ENCODE measurements at places on chromosomes 6 and 20.

- DNase-seq = no peak
Measured at GRCh38 chr20:37781626-37782025, 87.8 kb downstream of the CTNNBL1 start.

- DNase-seq = no peak
Measured at GRCh38 chr6:71766796-71767195, 119.6 kb upstream of the RIMS1 start.

GRCh38 chr20:41276317-41276751 lies 41.2 kb downstream of the ZHX3 start:
- no peak for DNase-seq

- DNase-seq = peak; percentile 90
Measured at GRCh38 chr6:34425498-34426410, at the start of gene RPS10. TSS of gene RPS10 (minus strand) at chr6:34426069. CDS start at chr6:34425221, 848 bp downstream.

GRCh38 chr6:56339524-56339923 lies 92.1 kb upstream of the COL21A1 start:
- DNase-seq = no peak

- DNase-seq = no peak
Measured at GRCh38 chr6:157034436-157035230, 257.5 kb downstream of the ARID1B start.

- DNase-seq = no peak
Measured at GRCh38 chr20:4978050-4978918, 23.0 kb downstream of the SLC23A2 start.

- DNase-seq = peak; percentile 79
Measured at GRCh38 chr20:31751126-31751525, 12.0 kb downstream of the TPX2 start.

DNA sequence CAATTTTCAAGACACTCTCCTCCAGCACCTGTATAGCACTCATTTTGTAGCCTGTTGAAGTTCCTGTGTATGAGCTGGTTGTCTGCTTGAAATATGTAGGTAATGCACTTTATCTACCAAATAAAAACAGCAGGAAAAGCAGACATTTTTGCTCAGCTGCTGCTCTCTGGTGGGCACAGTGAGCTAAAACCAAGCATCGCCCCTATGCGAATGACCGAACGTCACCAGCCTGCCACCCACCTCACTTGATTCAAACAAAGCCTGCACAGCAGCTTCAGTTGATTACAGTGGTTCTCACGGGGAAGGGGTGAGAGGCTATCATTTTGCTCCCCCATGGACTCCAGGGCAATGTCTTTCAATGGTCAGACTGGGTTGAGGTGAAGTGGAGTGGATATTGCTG lies 185.7 kb downstream of the SASH1 start:
- DNase-seq = no peak

DNA sequence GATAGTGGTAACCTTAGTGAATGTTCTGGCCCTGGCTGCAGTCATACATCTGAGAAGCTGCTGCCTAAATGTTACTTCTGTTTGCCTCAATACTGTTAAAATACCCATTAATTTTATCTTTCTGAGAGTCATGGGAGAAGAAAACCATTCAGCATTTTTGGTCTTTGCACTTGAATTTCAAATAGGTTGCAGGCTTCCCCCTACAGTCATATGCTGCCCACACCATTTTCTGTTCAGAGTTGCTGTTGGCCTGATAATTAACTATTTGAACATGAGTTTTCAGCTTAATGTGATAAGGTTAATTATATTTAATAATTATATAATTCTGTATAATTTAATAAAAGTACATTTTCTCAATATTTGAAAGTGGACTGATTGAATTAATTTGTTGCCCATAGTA lies 325.5 kb upstream of the KCNQ5 start:
- no peak for DNase-seq

DNA sequence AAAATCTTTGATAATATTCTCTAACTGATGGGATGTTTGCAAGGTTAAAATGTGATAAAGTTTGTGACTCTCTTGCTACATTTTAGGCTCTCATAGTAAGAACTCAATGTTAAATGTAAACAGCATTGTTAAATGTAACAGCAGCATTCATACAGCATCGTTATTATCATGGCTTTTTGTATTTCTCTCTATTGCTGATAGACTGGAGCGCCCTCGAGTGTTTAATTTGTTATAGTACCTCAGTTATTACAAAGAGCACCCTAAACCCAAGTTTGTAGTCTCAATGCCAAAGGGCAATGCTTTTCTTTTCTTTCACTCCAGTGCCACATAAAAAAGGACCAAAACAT lies 14.9 kb upstream of the TTPAL start:
- no peak for DNase-seq

DNA sequence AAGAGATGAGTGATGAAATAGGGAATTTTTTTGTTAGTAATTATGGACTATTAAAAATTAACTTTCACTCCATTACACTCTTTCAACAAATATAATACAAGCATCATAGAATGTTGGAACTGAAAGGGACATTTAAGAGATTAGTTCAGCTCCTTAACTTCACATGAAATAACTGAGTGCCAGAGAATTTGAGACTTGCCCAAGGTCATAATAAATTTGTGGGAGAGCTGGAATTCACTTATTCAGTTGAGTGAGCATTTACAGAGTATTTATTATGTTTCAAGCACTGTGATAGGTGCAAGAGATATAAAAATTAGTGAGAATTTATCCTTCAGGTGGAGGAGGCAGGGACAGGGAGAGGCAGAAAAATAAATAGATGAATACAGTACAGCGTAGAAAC lies 154.6 kb downstream of the KCNQ5 start:
- DNase-seq = no peak

- DNase-seq = no peak
Measured at GRCh38 chr6:168995526-168996355, 257.9 kb downstream of the THBS2 start.

DNA sequence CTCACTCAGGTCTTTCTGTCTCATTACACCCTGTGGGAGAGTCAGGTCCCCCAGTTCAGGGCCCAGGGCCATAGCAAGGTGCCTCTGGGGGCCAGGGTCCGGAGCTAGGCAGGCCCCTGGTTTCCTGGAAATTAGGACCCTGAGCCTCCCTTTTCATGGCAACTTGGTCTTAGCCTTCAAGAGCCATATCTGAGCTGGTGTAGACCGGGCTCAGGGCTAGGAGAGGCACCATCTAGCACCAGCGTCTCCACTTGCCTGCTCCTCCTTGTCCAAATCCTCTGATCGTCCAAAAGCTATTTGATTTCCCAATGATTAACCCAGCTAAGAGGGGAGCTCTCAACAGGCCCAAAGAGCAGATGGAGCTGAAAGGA lies 5.6 kb downstream of the MDFI start:
- no peak for DNase-seq

GRCh38 chr6:113693851-113694250 lies 163.3 kb upstream of the MARCKS start:
- no peak for DNase-seq

- no peak for DNase-seq
Measured at GRCh38 chr20:48635361-48635760, 192.4 kb downstream of the PREX1 start.

GRCh38 chr20:32040142-32040953 lies 11.7 kb upstream of the HCK start:
- no peak for DNase-seq

GRCh38 chr6:37816599-37817375 lies 2.7 kb upstream of the ZFAND3 start:
- DNase-seq = no peak

DNA sequence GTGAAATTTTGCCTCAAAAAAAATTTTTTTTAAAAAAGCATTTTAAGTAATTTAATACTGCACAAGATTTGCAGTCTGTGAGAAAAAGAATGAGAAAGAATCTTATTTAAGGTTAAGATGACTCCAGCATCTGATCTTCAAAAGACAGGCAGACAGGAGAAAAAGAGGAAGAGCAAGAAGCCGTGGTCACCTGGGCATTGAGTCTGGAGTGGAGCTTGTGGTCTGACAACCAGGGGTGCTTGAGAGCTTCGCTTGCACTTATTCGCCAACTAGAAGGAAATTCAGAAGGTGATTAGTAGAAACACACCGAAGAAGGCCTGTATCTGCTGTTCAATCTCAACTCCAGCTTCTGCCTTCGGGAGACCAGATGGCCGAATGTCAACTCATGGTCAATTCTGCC lies 75.9 kb downstream of the MYLK4 start:
- no peak for DNase-seq

- no peak for DNase-seq
Measured at GRCh38 chr20:53124075-53124551, 152.0 kb downstream of the TSHZ2 start.
